ENCODE measurements at places on chromosomes 5 and 9.

DNA sequence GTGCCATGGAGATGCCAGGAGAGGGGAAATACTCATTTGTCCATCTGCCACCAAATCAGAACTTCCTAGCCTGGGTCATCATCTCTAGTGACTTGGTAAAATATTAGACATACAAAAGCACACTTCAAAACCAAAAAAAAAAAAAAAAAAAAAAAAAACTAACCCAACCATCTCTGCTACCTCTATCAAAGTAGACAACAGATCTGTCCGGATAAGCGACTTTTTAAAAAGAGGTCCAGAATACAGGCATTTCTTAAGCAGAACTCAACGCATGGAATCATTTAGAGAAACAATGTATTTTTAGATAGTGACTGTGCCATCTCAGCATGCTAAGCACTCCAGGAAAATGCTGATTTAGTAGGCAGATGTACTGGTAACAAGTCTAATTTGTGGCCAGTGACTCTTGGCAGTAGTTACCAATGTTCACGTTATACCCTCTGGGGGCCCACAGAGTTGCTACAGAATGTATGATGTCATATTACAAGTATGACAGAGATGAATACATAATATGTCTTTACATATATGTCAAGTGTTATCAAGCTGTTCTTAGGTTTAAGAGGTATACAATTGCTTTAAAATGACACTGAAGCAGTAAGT lies 107.8 kb downstream of the SMIM23 start:
- DNase-seq: no peak

- DNase-seq: no peak
Observed at GRCh38 chr5:158413122-158413680, 554.3 kb upstream of the CLINT1 start.

- no peak for DNase-seq
Observed at GRCh38 chr5:169695919-169696490, 58.9 kb downstream of the DOCK2 start.

DNA sequence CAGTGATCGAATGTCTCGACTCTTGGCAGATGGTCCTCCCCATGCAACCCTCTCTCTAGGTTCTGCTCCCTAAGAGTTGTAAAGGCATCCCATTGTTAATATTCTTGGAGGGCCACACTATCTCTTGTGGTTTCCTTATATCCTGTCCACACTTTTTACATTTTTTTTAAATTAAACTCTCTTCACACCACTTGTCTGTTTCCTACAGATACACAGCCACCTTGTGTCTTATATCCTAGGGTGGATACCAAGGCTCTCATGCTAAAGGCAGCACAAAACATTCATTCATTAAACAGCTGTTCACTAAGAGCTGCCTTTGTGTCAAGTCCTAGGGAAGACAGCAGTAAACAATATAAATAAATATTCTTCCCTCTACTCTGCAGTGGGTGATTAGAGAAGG lies 60.5 kb upstream of the SHISAL2B start:
- DNase-seq: no peak

GRCh38 chr5:96481009-96481786 lies 48.1 kb upstream of the PCSK1 start:
- DNase-seq: no peak

DNA sequence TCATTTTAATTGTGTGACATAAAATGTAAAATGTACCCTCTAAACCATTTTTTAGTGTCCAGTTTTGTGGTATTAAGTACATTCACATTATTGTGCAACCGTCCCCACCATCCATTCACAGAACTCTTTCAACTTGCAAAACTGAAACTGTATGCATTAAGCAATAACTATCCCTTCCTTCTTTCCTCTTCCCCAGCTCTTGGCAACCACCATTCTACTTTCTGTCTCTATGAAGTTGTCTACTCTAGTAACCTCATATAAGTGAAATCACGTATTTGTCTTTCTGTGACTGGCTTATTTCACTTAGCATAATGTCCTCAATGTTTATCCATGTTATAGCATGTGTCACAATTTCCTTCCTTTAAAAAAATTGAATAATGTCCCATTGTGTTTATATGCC lies 142.4 kb downstream of the C9orf152 start:
- DNase-seq: no peak

- no peak for DNase-seq
Observed at GRCh38 chr9:127565231-127565630, 46.8 kb upstream of the STXBP1 start.

GRCh38 chr5:151923866-151924476 lies 680 bp downstream of the GLRA1 start:
- DNase-seq: no peak

DNA sequence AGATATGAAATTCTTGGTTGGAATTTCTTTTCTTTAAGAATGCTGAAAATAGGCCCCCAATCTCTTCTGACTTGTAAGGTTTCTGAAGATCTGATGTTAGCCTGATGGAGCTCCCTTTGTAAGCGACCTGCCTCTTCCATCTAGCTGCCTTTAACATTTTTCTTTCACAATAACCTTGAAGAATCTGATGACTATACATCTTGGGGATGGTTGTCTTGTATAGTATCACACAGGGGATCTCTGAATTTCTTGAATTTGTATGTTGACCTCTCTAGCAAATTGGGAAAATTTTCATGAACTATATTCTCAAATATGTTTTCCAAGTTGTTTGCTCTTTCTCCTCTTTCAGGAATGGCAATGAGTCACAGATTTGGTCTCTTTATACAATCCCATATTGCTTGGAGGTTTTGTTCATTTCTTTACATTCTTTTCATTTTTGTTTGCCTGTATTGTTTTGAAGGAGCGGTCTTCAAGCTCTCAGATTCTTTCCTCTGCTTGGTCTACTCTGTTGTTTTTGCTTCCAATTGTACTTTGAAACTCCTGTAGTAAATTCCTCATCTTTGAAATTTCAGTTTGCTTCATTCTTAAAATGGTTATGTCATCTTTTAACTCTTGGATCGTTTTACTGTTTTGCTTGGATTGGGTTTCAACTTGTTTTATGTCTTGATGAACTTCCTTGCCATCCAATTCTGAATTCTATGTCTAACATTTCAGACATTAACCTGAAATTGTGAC lies 245.2 kb upstream of the TARS1 start:
- DNase-seq: no peak

DNA sequence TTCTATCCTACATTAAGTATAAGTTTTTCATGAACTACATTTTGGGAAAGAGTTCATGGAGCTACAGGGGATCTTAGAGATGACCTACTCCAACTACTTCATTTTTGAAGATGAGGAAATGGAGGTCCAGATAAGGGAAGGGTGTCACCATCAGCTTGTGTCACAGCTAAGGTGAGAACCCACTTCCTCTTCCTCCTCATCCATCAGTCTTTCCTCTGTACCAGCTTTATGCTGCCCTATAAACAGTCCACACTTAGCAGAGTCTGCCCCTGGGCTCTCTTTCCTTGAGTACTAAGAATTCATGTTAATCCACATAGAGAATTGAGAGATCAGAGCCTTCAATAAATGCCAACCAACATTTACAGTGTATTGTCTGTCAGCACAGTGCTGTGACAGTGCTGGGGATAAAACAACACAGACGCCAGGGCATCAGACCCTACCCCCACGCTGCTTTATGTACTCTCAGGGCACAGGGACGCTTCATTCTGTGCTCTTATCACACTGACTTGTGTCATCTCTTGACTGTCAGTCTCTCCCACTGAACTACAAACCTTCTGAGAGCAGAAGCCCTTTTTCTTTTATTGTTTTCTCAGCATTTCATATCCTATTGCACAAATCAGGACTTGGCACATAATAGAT lies 22.1 kb downstream of the ADRB2 start:
- no peak for DNase-seq

GRCh38 chr9:79360387-79361347 lies 211.1 kb upstream of the TLE4 start:
- no peak for DNase-seq

DNA sequence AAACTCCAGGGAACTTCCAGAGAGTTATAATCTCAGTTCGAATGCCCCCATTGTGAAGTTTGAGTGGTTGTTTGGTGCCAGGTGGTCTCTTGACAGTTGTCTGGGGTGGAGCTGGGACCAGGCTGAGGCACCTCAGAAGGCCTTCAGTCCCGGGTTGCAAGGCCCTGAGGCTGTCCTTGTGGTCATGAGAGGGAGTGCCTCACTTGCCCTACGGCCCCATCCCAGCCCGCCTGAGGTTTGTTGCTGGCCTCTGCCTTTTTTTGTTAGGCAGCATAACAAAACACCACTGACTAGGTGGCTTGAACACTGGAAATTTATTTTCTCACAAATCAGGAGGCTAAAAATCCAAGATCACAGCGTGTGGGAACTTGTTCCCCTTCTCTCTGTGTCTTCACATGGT lies 73.0 kb upstream of the PAPPA start:
- no peak for DNase-seq

- no peak for DNase-seq
Observed at GRCh38 chr5:103910786-103911185, 348.2 kb upstream of the NUDT12 start.

DNA sequence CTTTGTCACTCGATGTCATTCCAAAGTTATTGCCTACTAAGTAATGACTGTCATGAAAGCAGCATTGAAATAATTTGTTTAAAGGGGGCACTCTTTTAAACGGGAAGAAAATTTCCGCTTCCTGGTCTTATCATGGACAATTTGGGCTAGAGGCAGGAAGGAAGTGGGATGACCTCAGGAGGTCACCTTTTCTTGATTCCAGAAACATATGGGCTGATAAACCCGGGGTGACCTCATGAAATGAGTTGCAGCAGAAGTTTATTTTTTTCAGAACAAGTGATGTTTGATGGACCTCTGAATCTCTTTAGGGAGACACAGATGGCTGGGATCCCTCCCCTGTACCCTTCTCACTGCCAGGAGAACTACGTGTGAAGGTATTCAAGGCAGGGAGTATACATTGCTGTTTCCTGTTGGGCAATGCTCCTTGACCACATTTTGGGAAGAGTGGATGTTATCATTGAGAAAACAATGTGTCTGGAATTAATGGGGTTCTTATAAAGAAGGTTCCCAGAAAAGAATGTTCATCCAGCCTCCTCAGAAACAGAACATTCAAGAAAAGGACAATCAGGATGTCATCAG lies 11.3 kb downstream of the TLR4 start:
- no peak for DNase-seq

DNA sequence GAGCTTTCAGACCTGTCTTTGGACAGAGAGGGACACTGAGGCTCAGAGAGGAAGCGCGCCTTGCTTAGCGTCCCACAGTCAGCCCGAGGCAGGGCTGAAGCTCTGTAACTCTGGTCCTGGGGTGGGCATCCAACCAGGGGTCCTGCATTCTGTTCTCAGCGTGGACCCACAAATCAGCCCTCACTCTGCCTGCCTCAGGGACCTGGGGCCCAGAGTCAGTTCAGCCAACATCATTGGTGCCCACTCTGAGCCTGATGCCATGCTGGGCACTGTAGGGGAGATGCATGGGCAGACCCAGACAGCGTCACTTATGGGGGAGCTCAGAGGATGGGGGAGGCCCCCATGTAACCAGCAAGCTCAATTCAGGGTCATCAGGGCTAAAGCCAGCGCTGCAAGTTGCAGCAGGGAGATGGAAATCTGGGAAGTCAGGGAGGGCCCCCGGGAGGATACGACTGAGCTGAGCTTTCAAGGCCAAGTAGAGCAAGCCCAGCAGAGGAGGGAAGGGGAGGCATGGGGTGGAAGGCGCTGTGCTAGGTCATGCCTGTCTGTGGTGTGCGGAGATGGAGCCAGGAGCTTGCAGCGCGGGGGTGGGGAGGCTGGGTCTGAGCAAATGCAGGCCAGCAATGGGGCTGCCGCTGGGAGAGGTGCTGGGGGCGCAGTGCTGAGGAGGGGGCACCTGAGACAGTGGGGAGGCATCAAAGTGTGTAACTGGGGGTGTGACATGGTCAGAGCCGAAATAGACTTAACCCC lies 21.1 kb downstream of the CORO2A start:
- DNase-seq: no peak

GRCh38 chr5:126234563-126235195 lies 188.5 kb upstream of the GRAMD2B start:
- no peak for DNase-seq

DNA sequence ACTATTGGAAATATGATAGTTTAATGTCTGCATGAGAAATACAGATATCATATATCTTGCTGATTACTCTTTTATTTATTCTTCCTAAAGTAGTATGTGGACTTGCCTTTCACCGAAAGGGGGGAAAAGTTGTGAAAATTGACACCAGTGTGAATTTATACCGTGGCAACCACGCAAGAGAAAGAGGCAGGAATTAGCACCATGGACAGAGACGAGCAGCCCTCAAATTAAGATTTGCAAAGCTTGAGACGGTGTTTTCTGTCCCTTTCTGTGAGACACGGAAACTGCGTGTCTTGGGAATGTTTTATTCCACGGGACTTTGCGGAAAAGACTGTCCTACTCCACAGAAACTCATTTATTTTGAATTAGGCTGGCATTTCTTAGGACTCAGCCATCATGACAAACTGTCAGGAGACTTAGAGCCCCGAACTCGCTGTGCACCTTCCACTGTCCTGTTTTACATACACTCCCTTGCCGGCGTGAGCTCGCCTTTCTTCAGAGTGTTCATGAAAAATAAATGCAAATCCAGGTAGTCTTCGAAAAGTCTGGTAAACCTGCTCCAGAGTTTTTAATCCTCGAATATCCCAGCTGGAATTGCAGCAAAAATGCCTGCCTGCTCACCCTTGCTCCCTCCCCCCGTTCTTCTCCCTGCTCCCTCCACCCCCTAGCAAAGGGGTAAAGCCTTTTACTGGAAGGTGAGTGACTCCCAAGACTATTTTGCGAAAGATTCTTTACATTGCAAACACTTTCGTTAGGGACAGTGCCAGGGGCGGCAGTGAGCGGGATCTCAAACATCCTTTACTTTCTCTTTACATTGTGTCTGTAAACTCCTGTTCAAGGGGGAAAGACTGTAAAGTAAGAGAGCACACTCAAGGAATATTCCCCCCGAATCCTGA lies 3.8 kb upstream of the ELAVL2 start:
- DNase-seq: no peak
